ENCODE measurements at places on chromosomes 7 and 10.

DNA sequence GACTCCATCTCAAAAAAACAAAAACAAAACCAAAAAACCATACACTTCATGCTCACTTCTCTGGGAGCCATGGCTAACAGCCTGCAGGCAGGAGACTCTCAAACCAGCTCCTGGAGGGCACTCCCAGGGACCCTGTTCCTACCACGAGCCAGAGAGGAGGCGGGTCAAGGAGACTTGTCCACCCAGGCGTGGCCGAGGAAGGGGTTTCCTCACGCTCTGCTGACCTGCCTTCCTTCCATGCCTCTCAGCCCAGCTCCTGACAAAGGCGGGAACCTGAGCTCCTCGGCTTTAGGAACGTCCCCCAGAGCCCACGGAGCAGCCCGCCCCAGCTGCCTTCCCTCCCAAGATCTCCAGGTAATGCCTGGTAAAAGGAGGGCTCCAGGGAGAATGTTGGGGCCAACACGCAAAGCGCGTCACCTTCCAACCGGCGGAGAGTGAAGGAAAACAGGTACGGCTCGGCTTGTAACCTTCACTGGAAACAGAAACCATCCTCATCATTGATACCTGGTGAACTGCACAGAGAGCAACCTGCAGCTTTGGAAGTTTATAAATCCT lies 9.5 kb downstream of the GPR146 start:
- no peak for DNase-seq

DNA sequence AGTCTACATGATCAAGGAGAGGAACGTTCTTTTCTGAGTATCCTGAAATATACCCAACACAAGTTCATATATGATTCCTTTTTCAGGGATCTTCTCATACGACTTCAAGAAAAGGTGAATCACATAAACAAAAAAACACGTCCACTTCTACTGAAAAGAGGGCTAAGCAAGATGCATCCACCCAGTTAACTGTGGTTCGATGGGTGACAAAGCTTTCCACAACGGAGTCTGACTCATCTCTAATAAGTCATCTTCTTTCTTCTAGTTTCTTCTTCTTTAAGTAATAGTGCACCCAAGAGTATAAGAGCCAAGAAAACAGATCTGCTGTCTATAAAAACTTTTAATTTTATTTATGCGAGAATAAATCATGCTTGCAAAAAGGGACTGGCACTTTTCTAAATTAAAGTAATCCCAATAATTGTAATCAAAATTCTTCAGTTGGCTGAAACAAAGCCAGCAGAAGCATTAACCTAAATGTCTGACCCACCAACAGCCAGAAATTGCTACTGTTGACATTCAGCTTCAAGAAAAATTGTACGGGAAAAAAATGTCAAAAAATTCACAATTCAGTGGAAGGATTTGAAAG lies 146.9 kb upstream of the ANK3 start:
- no peak for DNase-seq

GRCh38 chr7:155669717-155670505 lies 25.4 kb downstream of the RBM33 start:
- no peak for DNase-seq

DNA sequence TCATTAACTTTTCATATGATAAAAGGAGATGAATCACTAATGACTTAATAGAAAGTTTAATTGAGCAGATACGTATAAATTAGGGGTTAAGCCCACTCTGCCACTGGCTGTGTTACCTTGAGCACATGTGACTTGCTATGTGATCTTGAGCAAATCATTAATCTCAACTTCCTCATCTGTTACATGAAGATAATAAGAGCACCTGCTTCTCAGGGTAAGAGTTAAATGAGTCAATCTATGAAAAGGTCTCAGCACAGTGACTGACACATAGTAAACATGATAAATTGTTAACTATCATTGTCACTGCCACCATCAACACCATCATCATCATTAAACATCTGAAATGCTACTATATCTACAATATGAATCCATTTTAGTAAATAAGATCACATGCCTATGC lies 110.8 kb downstream of the TPK1 start:
- DNase-seq: no peak

- DNase-seq: no peak
Measured at GRCh38 chr7:106617860-106618259, 43.1 kb downstream of the CCDC71L start.

- DNase-seq: no peak
Measured at GRCh38 chr10:1737222-1738061, at the start of gene ADARB2. ADARB2 (minus strand) TSS chr10:1737525.

- no peak for DNase-seq
Measured at GRCh38 chr7:114021135-114021534, 102.3 kb upstream of the PPP1R3A start.

GRCh38 chr7:55532150-55532917 lies 40.0 kb downstream of the VOPP1 start:
- DNase-seq: no peak
